ENCODE measurements at places on chromosomes 11 and 22.

GRCh38 chr22:29737251-29738117 is 17.7 kb downstream of the CABP7 start:
- no peak for DNase-seq

GRCh38 chr11:75338516-75339208 is 12.8 kb downstream of the ARRB1 start:
- DNase-seq: no peak

- DNase-seq: no peak
Observed at GRCh38 chr11:64694821-64695365, 28.1 kb downstream of the NRXN2 start.

GRCh38 chr11:62004473-62004872 is 37.0 kb upstream of the FTH1 start:
- no peak for DNase-seq

DNA sequence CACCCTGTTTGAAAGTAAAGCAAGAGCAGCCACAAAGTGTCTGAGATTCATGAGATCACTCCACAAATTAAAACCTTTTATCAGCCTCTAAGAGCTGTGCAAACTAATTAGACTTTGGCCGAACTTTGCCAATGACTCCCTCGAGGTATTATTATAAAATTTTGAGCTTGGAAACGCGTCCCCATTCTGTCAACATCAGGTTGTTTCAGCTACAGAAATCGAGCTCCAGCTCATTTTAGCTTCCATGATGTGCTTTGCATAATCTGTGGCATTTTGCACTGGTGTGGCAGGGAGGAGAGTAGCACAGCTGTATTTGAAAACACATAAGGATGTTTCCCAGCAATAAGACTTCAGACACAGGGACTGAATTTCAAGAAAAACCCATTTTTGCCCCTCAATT is 872.2 kb downstream of the NTM start:
- no peak for DNase-seq

DNA sequence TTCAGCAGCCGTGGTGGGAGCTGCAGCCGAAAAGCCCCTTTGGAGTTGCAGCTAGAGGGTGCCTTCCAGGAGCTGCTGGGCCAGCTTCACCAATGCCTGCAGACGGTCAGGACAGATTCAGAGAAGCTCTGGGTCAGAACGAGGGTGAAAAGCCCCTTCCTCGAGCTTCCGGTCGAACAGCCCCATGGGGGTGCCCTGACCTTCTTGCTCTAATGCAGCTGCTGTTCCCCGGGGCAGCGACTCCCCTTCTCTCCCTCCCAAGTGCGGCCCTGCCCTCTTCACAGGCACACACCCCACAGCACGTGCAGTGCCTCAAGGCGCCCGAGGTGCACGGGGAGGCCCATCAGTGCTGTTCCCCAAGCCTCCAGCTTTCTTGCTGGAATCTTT is 9.6 kb upstream of the IFITM3 start:
- no peak for DNase-seq

GRCh38 chr11:124791626-124792341 is 8.4 kb downstream of the MSANTD2 start:
- DNase-seq: no peak

DNA sequence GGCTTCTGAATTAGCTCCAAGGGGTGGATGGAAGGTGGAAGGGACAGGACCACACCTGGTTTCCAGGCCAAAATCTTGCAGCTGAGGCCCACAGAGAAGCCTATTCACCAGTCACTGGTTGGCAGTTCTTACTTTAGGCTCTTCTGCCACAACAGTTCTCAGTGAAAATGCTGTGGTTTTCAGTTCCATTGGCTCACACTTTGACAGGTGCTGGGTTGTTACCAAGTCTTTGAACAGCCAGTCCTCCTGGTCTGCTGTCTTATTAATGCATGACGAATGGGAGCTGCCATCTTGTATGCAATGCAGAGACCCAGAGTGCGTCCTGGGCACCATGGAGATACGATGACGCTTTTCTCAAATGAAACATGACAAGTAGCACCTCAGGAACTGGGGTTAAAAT is 232.0 kb upstream of the ZBED5 start:
- DNase-seq: no peak

DNA sequence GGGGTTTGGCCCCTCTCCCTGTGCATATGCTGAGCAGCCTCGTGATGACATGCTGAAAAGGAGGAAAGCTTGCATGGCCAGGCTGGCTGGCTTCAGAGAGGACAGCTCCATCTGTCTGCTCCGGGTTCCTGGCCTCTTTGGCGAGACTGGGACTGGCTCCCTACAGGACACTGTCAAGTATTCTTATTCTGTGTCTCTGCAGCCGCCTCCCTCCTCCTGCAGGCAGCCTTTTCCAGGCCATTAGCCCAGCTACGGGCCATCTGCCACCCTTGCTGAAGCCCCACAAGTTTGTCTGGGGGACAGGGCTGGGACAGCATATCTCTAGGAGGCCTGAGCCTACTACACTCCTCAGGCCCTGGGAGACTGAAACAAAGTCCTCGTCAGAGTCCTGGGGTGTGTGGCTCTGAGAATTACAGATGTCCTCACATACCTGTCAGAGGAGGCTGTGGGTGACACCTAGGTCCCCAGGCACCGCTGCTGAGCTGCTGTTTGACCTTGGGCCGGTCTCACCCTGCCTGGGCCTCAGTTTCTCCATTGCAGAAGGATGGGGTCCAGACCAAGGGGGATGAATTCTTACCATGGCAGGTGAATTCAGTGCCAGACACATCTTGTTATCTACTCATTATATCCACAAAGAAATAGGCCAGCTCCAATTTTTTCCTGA is 11.0 kb downstream of the MRGPRG start:
- DNase-seq: no peak

DNA sequence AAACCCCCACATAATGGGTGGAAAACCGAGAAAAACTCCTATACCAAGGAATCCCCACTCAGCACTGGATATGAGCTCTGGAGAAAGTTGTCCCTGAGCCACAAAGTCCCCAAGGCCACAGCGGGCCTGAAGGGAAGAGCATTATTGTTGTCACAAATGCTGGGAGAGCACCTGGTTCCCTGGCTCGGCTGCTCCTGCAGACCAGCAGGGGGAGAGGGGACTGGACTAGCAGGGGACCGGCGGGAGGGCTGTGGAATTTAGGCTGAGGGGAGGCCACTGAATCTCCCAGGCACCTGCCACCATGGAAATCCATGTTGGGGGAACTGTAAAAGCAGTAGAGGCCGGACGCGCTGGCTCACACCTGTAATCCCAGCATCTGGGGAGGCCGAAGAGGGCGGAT is 7.0 kb downstream of the PC start:
- DNase-seq: no peak

GRCh38 chr11:106187860-106188456 is 110.5 kb downstream of the AASDHPPT start:
- DNase-seq: no peak

GRCh38 chr11:110044226-110044968 is 48.8 kb upstream of the ZC3H12C start:
- DNase-seq: no peak

GRCh38 chr11:13216711-13217075 is 60.9 kb upstream of the BMAL1 start:
- no peak for DNase-seq

DNA sequence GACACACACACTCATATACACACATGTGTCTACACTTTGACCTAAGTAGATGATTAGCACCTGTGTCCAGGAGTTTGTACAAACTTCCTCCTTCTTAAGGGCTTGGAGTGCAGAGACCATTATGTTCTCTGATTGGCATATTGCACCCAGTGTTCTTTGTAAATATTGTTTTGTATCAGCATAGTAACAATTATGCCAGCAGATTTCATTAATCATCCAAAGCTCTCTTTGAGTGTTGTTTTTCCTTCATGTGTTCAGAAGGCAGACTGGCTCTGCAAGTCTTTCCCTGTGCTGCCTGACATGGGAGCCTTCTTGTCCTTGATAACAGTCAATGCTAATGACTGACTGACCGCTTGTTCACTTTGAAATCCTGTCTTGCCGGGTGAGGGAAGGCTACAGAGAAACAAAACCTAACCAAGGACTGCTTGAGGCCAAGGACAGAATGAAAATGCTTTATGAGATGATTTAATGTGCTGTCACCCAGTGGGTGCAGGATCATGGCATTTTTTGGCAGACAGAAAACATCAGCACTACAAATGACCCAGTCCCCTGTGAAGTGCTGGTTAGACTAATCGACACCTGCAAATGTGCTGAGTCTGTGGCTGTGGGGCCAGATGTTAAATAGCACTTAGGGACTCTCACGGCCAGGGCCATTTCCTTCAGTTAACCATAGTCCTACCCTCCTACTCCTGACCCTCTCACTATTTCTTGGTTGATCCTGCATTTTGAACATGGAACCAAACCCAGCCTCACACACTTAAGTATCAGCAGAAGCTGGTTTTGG is 6.6 kb upstream of the BARX2 start:
- DNase-seq: no peak

GRCh38 chr11:35918716-35919115 is 25.1 kb upstream of the LDLRAD3 start:
- DNase-seq: no peak

- no peak for DNase-seq
Observed at GRCh38 chr11:34890812-34891211, 25.4 kb downstream of the APIP start.

DNA sequence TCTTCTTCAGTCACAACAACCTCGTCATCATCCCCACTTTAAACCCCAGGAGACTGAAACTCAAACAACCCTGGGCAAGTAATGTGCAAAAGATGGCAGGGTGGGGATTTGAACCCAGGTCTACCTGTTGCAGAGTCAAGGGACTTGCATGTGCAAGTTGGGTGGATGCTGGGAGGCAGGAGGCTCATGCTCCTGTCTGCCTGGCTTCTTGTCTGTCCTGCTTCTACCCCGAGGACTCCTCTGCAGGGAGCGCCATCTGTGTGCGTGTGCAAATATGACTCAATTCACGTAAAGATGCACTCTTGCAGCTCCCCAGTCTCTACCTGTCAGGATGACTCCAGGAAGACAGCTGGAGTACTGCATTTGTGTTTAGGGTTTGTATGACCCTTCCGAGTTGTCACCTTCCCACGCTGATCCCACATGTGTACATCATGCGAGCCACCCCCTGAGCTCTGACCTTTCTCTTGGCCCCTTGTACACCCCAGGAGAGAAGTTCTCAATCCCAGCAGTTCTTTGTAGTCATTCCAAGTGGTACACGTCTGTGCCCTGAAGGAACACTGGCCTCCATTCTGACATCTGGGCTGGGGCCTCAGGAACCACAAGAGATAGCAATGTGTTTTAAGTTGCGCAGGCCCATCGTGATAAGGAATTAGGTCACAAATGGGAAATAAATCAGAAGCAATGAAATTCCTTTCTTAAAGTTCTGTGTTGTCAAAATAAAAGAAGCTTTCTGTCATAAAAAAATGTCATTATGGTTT is 95.7 kb downstream of the CWC15 start:
- no peak for DNase-seq

DNA sequence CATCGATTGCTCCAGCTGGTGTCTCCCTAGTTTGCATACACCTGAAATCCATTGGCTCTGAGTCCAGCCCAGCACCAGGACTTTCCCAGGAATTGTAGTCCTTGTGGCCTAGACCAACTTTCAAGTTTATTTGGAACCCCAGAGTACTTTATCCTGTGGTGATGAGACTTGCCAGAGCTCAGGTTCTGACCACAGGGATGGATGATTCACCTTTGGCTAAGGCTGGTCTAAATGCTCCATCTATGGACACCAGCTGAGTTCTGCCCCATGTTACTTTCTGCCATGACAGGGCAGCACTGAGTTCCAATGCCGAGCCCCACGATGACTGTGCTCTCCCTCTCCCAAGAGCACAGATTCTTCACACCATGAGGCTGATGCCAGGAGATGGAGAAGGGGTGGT is 17.3 kb upstream of the INSC start:
- no peak for DNase-seq

- no peak for DNase-seq
Observed at GRCh38 chr22:50242406-50242949, 2.3 kb downstream of the TUBGCP6 start.

DNA sequence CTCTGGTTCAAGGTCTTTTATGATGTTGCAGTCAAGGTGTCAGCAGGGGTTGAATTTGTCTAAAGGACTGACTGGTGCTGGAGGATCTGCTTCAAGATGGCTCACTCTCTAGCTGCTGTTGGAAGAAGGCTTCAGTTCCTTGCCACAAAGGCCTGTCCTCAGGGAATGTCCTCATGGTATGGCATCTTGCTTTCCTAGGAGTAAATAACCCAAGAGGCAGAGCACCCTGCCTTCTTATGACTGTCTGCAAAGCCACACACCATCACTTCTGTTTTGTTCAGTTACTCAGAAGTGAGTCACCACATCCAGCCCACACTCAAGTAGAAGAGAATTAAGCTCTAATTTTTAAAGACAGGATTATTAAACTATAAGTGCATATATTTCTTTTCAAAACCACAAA is 45.2 kb downstream of the PLAAT5 start:
- DNase-seq: no peak

GRCh38 chr11:97739932-97740800 is 1280.6 kb upstream of the CNTN5 start:
- DNase-seq: no peak

GRCh38 chr22:20246368-20247009 is 21.6 kb downstream of the RTN4R start:
- DNase-seq: no peak

DNA sequence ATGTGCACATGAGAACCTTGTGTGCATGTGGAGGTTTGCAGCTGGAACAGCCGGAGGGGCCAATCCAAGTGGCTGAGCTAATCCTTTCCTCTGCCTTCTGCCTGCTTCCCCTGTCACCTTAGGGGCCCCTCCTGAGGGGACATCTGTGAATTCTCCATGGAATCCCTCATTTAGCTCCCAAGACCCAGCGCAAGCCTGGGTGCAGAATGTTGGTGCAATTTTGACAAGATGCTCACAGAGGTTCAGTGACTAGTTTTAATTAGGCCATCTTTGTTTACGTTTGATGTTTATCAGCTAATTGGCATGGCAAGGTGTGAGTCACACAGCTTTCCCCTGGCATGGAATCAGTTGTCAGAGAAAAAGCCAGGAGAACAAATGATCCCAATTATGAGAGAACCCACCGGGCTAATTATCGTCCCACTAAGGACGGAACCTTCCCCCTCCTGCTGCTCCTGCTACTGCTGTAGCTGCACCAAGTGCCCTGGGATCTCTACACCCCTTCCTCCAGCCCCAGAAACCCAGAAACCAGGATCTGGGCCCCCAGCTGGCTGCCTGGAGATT is 63.6 kb upstream of the PAX6 start:
- DNase-seq: no peak

DNA sequence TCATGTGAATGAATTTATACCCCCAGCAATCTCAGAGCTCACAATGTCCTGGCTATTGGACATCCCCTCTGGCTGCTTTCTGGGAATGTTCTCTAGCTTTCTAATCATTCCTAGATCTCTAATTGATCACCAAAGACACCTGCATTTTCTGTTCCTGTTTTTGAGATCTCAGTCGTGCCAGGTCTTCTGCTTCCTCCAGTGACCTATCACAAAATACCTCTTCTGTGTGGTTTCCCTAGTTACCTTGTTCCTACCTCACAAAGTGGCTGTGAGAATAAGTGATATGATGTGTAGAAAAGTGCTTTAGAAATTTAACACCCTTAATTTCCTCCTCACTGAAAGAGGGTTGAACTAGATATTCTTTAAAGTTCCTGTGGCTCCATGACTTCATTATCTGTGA is 92.2 kb downstream of the LUZP2 start:
- no peak for DNase-seq

Data from left forelimb (tissue), 1 donor.